ENCODE measurements at places on chromosomes 16 and 17. TPM values are rescaled to one million over a fixed set of nuclear protein-coding genes. Genes with fewer than 3 reads are reported as not detected.

Gene MT4
- not detected for total RNA-seq

Gene PIPOX
- 2.1 TPM for total RNA-seq

Gene PGS1
- 67.0 TPM for total RNA-seq

Gene RFWD3
- 17.1 TPM for total RNA-seq

Gene TMEM114
- total RNA-seq = not detected

DNA sequence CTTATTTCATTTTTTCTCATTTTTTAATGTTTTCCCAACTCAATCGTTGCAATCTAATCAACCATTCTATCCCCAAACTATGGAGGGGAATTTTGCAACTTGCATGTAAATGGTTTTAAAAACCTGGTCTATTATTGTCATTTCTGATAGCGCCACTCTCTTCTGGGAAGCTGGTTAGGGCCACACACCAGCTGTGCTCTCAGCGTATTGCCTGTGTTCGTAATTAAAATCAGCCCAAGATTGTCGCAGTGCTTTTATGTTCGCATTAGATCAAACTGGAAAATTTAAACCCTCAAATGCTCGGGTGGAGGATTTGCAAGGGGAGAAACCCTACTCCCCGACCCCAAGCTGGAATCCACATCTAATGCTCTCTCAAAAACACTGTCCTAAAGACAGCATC is 123.5 kb upstream of the CACNG5 start:
- no peaks in the 10 kb centered on the region for H3K4me1 ChIP-seq
- H3K27me3 ChIP-seq = no peaks in the 10 kb centered on the region
- DNase-seq = no peak

GRCh38 chr17:81263371-81264181 is 24.5 kb downstream of the NDUFAF8 start:
- H3K27ac ChIP-seq = no peak overlapping the region
- H3K27me3 ChIP-seq = no peaks in the 10 kb centered on the region
- H3K4me1 ChIP-seq = no peaks in the 10 kb centered on the region
- H3K36me3 ChIP-seq = peaks cover 7% of the 10 kb centered on the region

DNA sequence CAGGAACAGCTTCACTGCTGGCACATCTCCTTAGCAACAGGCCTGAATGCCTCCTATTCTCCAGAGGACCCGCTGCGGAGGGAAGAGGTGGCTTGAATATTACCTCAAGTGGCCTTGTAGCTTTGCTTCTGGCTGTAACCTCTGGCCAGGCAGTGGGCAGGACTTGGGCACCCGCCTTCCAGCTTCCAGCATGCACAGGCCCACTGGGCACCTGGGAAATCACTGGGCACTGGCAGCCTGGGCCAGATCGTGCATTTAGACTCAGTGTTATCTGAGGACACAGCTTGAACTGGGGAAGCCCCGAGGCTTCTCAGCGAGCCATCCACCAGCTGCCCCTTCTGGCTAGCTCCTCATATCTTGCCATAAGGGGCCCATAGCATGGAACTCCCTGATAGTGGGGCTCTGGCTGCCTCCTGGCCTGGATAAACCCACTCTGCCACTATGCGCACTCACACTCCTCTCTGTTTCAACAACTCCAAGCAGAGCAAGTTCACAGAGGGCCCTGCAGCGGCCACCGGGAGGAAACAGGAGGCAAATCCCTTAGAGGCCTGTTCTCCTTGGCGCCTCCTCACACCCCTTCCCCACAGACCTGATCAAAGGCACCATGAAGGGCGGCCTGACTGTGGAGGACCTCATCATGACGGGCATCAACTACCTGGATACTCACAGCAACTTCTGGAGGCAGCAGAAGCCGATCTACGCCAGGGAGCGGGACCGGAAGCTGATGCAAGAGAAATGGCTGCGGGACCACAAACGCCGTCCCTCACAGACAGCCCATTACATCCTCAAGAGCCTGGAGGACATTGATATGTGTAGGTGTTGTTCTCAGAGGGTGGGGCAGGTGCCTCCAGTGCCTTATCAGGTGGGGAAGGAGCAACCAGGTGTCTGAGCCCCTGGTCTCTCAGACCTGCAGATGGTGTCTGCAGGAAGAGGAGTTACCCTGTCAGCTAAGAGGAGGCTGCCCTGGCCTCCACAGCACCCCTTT is 7.8 kb downstream of the ODAD4 start:
- no peaks in the 10 kb centered on the region for H3K27me3 ChIP-seq
- H3K4me3 ChIP-seq = no peak overlapping the region
- no peak for DNase-seq
- H3K4me1 ChIP-seq = no peaks in the 10 kb centered on the region
- no peak overlapping the region for H3K27ac ChIP-seq

DNA sequence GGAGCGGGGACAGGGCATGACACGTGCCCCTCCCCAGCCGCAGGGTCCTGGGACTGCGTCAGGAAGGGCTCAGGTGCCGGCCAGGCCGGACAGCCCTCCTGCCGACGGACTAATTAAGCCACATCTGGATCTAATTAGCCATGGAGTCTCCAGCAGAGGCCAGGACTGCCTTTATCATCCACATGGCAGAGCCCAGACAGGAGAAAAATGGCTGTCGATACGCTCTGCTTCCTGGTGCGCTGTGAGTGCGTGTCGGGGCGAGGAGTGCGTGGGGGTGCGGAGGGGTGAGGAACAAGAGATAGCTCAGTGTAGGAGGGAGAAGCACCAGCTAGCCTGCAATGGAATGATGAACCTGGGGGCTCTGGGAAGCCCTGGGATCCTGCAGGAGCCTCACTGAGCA is 218.8 kb downstream of the IRF8 start:
- H3K4me1 ChIP-seq = no peaks in the 10 kb centered on the region
- no peak overlapping the region for H3K27ac ChIP-seq
- H3K36me3 ChIP-seq = no peaks in the 10 kb centered on the region

- H3K27ac ChIP-seq = no peak overlapping the region
- H3K4me3 ChIP-seq = no peak overlapping the region
- DNase-seq = peak; percentile 82
- no peaks in the 10 kb centered on the region for H3K4me1 ChIP-seq
Observed at GRCh38 chr16:85286066-85286831, 174.0 kb upstream of the CIBAR2 start.

Measured in aorta (tissue), 5 donors.